Left colon (tissue), 2 donors: ENCODE measurements at places on chromosomes 3 and 15.

DNA sequence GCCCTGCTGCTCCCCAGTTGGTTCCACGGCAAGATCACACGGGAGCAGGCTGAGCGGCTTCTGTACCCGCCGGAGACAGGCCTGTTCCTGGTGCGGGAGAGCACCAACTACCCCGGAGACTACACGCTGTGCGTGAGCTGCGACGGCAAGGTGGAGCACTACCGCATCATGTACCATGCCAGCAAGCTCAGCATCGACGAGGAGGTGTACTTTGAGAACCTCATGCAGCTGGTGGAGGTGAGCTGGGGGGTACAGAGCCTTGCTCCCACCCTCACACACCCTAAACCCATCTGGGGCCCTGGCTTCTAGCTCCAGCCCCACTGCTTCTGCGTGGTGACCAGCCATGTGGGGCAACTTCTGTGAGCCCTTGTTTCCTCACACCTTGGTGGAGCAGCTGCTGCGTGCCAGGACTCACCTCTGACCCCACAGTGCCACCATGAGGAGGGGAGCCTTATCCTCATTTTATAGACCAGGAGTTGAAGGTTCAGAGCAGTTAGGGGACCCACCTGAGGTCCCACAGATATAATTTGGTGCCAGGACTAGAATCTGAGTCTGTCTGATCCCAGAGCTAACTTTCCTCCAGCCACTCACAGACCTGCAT lies 13.3 kb upstream of the LMAN1L start:
- DNase-seq = no peak

GRCh38 chr3:127749787-127750225 lies 72.5 kb downstream of the MGLL start:
- DNase-seq = no peak

DNA sequence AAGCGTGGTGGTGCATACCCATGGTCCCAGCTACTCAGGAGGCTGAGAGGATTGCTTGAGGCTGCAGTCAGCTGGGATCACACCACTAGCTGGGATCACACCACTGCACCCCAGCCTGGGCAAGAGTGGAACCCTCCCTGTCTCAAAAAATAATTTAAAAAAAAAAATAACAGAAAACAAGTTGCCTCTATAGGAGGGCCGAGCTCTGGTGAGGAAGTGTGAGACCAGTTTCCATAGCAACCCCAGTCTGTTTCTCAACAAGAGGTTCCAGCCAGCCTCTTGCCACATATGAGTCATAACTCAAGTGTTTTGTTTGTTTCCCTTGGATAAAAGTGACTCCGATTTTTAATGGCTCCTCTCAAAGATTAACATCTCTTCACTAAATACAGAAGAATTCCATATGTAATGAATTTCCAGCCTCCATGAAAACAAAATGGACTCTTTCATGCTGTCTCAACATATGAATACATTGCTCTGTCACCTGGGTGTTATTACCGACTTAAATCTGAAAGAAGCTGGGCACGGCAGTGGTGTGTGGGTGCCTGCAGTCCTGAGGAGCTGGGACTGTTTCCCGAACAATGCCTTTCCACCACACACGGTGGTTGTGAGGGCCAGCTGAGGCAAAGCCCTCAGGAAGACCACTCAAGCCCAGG lies 19.7 kb downstream of the TMEM43 start:
- peak; percentile 67 for DNase-seq

GRCh38 chr3:184426691-184427141 lies 46.9 kb downstream of the CHRD start:
- no peak for DNase-seq

DNA sequence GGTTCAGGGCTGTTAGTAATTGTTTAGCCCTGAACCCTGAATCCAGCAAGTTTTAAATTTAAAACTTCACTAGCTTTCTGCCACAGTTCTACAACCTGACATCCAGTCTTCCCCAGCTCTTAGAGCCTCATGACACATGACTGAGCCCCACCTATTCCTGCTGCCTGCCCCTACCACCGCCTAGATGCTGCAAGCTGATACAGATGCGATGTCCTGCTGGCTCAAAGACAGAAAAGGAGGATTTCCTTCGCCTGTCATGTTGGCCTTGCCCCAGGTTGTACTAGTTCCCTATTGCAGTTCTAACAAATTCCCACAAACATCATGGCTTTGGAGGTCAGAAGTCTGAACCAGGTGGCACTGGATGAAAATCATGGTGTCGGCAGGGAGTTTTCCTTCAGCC lies 510.6 kb upstream of the PPP2R3A start:
- DNase-seq = no peak

DNA sequence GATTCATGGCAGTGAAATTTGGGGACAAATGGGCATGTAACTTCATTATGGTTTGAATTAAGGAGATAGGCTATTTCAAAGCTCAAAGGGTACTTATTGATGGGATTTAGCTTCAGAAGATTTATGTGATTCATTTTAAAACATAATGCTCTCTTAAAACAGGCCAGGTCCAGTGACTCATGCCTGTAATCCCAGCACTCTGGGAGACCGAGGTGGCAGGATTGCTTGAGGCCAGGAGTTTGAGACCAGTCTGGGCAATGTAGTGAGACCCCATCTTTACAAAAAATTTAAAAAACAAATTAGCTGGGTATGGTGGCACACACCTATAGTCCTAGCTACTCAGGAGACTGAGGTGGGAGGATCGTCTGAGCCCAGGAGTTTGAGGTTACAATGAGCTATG lies 11.5 kb downstream of the THAP10 start:
- DNase-seq = no peak

DNA sequence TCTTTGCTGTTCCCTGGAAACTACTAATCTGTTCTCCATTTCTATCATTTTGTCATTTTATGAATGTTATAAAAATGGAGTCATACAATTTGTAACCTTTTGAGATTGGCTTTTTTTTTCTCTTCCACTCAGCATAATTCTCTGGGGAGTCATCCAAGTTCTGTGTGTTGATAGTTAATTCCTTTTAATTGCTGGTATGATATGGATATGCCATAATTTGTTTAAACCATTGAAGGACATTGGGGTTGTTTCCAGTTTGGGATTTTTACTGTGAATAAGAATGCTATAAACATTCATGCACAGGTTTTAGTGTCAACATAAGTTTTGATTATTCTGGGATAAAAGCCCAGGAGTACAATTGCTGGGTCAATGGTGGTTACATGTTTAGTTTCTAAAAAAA lies 279.4 kb downstream of the WNT5A start:
- DNase-seq = no peak

DNA sequence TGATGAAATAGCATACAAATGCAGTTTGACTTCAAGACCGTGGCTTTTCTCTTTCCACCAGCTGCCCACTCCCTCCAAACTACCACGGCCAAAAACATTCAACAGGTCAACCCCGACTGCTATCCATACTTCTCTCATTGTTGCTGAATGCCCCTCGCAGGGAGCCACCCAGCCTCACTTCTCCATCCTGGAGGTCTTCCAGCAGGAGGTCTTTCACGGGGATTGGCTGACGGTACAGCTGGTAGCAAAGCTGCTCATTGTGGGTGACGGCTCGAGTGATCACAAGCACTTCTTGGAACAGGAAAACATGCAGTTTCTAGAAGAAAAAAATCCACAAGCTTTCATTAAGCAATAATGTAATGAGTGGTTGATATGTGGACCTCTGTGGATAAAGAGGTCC lies 49.0 kb upstream of the TASOR start:
- no peak for DNase-seq

DNA sequence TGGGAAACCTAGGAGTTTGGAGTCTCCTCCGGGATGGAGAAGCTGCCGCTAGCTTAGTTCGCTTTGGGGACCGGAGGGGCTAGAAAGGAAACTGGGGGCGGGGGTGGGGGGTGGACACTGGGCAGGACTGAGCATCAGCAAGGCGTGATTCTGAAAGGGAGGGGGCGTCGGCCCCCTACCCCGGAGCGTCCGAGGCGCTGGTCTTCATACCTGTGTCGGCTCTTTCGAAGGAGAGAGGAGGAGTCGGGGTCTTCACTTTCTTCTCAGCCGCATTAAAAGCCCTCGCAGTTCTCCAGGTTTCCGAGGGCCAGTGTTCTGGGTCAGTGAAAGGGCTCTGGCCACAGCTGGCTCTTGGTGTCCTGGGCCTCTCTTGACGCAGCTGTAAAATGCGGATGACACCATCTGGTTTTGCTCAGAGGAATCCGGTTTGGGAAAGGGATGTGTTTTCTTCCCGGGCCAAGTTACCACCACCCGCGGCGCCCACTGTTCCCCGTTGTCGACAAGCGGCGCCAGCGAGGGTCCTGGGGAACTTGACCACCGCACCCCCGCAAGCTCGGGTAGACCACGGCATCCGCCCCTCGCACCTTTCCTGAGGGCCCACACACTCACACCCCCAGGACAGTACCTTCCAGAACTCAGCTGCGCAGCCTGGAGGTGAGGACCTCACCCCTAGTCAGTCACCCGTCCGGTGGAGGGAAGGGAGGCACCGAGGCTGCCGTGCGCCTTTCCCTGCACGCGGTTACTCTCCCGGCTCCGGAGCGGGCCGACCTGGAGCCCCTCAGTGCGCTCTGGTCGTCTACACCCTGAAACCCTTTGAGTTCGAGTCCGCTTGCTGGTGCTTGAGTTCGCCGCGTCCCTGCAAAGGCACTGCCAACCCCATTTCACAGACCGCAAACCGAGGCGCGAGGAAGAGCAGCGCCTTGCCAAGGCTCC lies 660 bp downstream of the CCK start:
- DNase-seq = no peak

DNA sequence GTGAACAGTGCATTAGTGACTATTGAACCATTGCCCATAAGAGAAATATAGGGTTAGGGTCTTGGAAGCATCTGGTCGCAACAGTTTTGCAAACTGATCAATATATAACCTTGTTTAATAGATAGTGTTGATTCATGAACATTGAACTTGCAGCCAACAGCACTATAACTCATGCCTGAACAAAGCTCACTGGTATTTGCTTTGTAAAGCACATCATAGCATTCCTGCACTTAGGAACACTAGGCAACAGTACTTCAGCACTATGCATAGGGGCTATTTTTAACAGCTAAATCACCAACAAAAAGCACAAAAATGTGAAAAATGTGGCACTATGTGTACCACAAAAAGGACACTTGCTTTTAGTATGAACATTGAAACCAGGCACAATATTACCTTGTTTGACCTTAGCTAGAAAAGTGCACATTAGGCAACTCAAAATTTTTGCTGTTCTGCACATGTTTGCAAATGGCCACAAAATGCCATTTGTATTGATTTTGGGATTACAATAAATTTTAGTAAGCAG lies 68.0 kb downstream of the OXNAD1 start:
- DNase-seq = no peak

- DNase-seq = no peak
Observed at GRCh38 chr3:78919021-78919755, 848.6 kb downstream of the ROBO1 start.

DNA sequence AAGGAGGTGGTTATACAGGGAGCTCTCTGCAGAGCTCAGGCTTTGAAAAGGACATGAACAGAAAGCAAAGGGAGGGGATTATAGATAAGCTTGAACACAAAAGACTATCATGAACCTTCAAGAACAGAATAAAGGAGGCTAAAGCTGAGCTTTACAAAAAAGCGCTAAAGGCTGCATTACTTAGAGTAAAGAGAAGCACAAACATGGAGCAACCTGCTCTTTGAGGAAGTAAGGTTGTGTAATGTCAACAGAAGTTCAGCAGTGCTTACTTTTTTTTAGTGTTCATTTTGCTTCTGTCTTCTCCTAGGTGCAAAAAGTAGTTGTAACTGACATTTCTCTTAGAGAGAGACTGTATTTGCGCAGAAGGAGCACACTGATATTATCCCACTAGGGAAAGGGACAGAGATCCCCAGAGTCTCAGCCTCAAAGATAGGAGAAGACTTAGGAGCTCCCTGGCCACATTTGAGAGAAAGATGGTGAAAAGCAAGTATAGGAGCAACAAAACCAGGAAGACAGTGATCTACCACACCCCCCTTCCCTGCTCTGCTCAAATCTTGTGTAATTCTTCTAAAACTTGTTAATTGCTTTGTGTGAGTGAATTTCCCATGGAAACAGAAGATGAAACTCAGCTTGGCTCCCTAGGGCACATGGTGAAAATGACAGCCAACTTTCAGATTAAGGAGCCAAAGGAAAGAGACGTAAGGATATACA lies 54.7 kb downstream of the QTRT2 start:
- DNase-seq = no peak

DNA sequence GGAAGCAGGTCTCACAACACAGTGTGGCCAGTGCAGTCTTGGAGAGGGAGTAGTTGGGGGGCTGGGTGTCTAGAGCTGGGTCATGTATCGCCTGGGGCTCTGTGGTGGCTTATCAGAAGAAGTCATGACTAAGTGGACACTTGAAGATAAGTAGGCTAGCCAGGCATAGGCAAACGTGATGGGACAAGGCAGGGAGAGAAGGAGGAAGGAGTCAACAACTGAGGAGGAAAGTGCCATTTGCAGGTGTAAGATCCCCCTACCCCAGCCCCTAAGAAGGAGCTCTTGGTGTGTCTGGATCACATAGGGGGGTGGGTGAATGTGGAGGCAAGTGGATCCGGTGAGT lies 352.3 kb downstream of the LRTM1 start:
- DNase-seq = no peak

- DNase-seq = no peak
Observed at GRCh38 chr3:157671656-157672055, 168.4 kb upstream of the VEPH1 start.

DNA sequence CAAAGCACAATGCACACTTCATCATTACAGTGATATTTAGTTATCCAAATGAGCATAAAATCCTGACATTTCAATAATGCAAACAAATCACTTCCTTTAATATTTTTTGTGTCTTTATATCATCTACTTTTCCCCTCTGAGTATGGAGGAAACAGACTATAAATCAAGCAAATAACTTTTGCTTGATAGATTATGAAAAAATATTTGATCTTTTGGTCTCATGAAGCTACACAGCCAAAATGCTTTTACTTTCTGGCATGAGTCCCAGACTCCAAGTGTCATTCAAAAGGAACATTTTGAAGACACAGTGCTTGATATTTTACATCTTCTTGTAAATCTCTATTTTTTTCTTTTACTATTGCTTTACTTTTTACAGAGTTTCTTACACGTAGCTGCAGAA lies 215.3 kb upstream of the ROBO1 start:
- no peak for DNase-seq

DNA sequence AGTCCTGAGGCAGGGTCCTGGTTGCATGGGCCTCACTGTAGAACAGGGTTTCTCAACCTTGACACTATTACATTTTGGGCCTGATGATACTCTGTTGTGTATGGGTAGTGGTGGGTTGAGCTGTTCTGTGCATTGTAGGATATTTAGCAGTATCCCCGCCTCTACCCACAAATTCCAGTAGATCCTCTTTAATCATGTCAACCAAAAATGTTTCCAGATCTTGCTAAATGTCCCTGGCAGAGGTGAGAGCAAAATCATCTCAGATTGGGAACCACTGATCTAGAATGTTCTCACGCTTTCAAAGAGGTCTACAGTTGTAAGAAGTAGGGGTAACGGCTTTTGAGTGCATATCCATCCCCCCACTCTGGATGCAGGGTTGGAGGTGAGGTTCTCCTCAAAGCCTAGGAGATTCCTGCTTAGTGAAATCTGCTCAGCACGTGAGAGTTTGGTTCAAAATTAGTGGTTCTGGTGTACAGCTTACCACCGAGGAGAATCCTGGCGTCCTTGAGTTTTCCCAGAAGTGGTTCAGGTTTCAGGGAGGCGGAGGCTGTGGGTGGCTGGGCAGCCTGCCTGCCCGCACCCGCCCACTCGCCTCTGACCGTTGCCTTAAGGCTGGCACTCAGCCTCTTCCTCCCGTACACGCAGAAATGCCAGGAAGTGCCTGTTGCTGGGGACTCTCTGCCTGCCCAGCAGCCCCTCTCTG lies 5.3 kb downstream of the ACVR2B start:
- peak; percentile 73 for DNase-seq
